ENCODE measurements at places on chromosomes 1 and 21.

DNA sequence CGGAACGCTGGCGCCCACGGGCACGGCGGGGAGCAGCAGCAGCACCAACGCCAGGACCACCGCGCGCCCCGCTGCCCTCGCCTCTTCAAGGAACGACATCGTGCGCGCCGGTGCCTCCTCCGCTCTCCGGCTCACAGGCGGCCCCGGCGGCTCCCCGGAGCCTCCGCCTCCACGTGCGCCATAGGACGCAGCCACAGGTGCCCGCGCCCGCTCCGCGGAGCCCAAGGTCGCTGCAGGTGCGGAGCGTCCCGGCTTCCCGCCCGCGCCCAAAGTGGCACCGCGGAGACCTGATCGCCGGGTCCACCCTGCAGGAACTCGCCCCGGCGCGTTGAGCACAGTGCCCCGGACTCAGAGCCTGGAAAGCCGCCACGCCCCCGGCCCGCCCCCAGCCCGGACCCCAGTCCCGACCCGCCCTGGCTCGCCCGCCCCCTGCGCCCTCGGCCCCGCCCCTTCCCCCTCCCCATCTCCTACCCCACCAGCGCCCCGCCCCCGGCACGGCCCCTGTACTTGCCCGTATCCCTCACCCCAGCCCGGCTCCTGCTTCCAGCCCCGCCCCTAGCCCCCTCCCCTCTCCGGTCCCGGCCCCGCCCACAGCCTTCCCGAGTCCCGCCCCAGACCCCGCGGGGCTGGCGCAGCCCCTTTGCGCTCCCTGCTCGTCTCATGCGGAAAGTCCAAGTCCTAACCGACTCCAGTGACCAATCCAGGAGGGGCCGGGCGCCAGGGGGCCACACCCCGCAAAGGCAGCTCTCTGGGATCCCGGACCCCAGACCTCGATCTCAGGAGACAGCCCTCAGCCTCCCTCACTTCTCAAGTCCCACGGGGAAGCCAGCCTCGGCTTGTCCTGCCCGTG, at the start of gene MEGF6:
TSS of gene MEGF6 (minus strand) at position 339 of the 850 bp plus-strand sequence. CDS start at position 99, 240 bp downstream.
- no peak for DNase-seq

- peak; percentile 45 for DNase-seq
These were observed 37.7 kb upstream of the ATG4C start for GRCh38 chr1:62746086-62746808.

DNA sequence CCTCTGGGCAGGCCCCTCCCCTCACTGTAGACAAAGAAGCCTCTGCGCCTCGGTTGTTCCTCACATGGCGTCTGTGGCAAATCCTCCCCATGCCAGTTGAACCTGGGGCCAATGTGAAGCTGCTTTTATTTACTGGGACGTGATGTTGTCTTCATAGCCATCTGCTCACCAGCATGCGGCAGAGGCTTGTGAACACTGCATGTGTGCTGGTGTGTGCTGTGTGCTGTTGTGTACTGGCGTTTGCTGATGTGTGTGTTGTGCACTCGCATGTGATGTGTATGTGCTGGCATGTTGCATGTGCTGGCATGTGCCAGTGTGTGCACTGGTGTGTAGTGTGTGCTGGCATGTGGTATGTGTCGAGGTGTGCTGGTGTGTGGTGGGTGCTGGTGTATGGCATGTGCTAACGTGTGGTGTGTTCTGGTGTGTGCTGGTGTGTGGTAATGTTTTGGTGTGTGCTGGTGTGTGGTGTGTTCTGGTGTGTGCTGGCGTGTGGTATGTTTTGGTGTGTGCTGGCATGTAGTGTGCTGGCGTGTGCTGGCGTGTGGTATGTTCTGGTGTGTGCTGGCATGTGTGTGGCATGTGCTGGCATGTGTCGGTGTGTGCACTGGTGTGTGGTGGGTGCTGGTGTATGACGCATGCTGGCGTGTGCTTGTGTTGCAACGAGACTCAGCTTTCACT, 37.2 kb upstream of the TRAPPC10 start:
- DNase-seq: no peak

DNA sequence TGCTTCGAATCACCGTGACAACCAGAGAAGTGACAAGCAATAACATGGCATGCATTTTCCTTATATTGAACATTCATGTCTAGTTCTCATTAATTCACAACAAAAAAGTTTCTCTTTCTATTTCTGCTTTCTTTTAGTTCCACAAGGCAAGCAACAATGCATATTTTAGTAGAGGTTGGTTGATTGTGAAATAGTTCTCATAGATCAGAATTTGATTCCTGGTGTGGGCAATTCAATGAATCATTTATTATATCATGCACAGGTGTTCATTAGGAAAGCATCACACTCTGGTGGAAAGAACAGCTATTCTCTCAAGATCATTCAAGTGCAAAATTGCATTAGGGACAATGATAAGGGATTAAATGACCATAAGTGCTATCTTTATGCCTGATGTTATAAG, 980.9 kb downstream of the BRINP3 start:
- no peak for DNase-seq

- no peak for DNase-seq
These were observed 69.2 kb downstream of the FASLG start for GRCh38 chr1:172727956-172728603.

DNA sequence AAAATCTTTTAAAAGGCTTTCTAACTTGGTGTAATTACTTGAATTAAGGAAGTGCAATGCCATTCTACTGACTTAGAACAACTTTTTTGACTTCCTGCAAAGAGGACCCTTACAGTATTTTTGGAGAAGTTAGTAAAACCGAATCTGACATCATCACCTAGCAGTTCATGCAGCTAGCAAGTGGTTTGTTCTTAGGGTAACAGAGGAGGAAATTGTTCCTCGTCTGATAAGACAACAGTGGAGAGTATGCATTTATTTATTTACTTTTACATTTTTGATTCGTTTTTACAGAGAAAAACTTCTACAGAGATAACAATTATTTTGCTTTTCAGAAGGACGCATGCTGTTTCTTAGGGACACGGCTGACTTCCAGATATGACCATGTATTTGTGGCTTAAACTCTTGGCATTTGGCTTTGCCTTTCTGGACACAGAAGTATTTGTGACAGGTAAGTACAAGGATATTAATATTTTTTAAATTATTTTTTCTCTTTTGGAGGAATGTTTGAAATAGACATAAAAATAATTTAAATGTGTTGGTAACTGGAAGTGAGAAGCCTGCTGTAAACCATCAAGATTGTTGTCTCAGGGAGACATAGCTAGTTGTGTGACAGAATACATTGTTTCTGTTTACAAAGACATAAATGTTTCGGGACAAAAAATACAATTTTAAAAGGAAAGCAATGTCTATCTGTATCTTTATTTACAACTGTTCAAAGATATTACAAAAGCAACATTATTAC, at the start of gene PTPRC:
TSS of gene PTPRC (plus strand) at position 147 of the 742 bp plus-strand sequence. CDS start at position 376, 229 bp downstream.
- no peak for DNase-seq

DNA sequence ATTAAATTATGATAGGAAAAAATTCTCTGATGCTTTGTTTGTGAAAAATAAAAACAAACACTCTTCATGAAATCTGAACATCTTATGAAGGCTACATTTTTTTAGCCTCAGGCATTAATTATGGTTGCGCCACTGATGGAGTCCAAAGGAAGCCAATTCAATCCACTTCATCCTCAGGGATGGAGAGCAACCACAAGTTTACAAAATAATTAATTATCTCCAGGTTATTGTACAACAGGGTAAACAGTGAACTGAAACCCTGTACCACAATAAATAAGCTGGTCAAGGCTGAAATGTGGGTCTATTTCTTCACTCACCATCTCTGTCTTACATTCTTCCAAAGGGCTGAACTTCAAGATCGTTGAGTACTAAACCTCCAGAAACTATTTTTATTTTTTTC, 49.2 kb downstream of the MRPL39 start:
- DNase-seq: no peak

- no peak for DNase-seq
These were observed 17.3 kb downstream of the TMEM201 start for GRCh38 chr1:9605946-9606455.

GRCh38 chr21:42386034-42386591, 9.7 kb downstream of the TMPRSS3 start:
- no peak for DNase-seq

GRCh38 chr1:23904748-23905357, 8.3 kb downstream of the CNR2 start:
- no peak for DNase-seq

DNA sequence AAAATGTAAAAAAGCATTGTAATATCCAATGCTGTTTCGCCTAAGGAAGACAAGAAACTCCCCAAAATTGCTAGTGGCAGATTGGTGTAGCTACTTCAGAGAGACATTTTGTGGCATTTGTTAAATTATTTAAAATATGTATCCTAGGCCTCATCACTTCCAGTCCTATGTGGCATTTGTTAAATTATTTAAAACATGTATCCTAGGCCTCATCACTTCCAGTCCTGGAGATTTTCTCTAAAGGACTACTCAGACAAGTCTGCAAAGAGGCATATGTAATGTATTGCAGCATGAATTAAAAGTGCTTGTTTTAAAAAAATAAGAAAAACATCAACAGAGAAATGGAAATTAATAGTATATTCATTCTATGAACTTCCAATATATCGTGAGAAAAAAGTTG, 95.6 kb upstream of the KCTD3 start:
- no peak for DNase-seq

DNA sequence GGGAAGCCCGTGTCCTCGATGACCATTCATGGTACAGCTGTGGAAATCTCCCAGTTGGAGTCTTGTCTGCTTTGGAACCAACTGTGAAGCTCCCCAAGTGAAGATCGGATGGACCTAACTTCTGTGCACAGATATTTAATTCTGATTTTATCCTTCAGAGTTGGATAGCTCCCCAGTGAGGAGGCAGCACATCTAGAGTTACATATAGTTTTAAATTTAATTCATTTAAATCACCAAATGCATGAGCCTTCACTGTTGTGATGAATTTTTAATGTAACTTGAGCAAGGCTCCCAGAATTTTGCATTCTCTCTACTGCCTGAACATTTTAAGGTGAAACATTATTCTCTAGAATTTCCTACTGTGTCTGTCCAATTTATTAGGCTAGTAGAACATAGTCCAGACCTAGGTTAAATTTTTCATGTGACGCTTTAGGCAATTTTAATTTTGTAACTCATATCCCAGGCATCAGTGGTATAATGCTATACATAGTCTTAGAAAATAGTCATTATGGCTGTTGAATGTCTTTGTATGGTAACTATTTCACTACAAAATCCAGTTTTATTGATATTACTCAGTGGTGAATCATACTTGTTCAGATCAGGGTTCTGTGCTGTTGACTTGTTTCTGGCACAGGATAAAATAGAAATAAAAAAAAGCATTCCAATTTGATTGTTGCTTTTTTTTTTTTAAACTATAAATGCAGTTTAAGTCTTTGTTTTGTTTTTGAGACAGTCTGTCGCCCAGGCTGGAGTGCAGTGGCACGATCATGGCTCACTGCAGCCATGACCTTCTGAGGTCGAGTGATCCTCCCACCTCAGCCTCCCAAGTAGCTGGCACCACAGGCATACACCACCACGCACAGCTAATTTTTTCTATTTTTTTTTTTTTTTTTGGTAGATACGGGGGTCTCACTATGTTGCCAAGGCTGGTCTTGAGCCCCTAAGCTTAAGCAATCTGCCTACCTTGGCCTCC, 66.9 kb downstream of the PRDM2 start:
- peak; percentile 54 for DNase-seq

DNA sequence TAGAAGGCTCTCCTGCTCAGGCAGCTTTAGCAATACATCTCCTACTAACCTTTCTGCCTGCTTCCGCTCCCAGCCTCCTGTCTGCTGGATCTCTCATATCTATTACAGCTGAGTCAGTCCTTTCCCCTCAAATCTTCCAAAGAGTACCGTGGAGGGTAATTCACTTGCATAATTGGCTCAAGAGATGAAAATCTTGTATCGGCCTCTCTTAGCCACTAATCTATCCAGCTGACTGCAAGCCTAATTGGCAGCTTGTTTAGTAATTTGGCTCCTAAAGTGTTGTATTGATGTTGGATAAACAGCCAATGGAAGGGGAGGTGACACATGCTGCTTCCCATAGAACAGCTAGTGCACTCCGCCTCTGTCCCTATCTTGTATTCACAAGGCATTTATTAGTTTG, 195.7 kb downstream of the GPATCH2 start:
- no peak for DNase-seq

GRCh38 chr1:67460676-67461500, 30.7 kb upstream of the SERBP1 start:
- DNase-seq: peak; percentile 66

GRCh38 chr1:35554266-35555211, 2.7 kb downstream of the KIAA0319L start:
- DNase-seq: no peak

DNA sequence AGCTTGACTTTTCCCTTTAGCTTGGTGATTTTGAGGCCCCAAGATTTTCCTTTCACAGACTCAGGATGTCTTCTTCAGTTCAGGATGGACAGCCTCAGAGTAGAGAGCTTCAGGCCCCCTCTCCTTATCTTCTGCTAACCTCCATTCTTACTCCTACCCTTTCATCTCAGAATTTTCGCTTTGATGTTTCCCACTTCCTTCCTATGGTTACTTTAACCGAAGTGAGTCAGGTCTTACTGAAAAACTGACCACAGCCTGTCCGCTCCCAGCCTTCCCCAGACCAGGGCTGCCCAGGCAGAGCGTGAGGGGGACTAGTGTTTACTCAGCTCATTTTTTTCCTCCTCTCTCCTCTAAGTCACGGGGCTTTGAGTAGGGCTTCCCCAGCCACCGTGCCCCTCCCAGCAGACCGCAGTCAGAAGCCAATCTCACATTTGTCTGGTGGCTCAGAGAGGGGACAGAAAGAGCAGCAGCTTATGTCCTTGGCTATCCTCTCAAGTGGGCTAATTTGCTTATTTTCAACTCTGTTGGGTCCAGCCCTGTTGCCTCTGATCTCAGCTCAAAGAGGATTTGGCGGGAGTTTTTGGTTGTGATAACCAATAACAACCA, 4.2 kb upstream of the IL19 start:
- peak; percentile 89 for DNase-seq

DNA sequence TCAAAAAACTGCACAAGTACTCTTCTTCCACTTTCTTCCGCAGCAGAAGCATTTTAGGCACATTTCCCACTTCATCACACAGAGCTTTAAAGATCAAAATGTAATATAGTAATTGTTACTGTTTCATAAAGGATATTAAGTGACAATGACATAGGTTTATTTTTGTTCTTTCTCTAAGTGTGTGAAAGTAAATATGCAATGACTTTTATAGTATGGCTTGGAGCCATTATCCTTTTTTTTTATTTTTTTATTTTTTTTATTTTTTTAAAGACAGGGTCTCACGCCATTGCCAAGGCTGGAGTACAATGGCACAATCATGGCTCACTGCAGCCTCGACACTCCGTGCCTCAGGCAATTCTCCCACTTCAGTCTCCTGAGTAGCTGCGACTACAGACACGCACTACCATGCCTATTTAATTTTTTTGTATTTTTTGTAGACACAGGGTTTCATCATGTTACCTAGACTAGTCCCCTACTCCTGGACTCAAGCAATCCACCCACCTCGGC, 7.0 kb downstream of the TRIM33 start:
- DNase-seq: no peak

DNA sequence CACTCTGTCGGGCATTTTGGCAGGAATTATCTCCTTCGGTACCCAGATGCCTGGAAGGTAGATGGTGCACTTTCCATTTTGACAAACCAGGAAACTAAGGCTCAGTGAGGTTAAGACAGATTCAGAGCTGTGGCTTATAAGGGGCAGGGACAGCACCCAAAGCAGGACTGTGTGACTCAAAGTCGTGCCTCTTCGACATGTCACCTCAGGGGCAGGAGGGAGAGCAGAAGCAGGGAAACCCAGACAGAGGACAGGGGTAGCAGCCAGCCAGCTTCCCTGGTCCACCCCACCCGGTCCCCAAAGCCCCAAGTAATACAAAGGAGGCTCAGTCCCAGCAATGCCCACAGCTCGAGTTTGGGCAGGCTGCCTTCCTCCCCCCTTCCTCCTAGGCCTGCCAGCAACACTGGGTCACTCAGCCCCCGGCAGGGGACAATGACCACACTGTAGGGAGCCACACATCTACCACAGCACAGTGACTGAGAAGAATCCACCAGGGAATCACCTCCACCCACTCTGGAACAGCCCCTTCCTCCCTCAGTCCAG, 2.5 kb downstream of the RHOC start:
- no peak for DNase-seq

All from stromal cell of bone marrow (primary cell).